ENCODE measurements at places on chromosomes 1 and 21.

DNA sequence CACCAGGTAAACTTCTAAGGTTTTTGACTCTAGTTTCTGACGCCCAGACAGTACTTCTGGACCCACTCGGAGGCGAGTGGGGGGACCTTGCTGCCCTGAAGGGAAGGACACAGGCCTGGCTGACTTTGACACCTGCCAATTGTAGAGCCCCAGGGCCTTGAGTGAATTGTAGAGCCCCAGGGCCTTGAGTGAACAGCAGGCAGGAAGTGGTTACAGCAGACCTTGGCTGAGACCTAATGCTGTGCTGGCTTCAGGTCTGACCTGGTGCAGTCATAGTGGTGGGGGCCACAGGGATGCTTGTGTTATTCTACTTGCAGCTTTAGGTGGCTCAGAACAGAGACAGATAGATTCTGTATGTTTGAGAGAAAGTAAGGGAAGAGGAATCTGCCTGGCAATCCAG is 344.3 kb downstream of the DUSP10 start:
- DNase-seq, result no peak

GRCh38 chr1:220321758-220322157 is 49.5 kb upstream of the RAB3GAP2 start:
- no peak for DNase-seq

- no peak for DNase-seq
Observed at GRCh38 chr1:32877211-32878110, 6.7 kb upstream of the FNDC5 start.

- DNase-seq, result no peak
Observed at GRCh38 chr1:68819190-68819829, 322.4 kb upstream of the DEPDC1 start.

- DNase-seq, result peak; percentile 37
Observed at GRCh38 chr1:228463559-228464455, 23.4 kb upstream of the RNF187 start.

DNA sequence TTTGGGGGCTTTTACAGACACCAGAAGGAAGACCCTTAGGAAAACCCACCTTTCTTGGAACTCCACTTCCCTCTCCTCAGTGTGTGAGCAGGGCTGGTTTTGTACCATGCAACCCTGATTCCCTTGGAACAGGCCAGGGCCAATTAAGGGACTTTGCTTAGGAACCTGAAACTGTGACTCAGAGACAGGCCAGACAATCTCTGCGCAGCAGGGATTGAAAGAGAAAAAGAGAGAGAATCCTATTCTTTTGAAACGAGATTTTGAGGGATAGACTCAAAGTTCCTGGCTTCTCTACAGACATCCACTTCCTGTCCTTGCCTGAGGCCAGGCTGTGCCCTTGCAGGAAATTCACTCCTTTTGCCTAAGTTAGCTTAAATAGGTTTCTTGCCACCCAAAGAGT is 23.1 kb upstream of the C1orf198 start:
- no peak for DNase-seq

DNA sequence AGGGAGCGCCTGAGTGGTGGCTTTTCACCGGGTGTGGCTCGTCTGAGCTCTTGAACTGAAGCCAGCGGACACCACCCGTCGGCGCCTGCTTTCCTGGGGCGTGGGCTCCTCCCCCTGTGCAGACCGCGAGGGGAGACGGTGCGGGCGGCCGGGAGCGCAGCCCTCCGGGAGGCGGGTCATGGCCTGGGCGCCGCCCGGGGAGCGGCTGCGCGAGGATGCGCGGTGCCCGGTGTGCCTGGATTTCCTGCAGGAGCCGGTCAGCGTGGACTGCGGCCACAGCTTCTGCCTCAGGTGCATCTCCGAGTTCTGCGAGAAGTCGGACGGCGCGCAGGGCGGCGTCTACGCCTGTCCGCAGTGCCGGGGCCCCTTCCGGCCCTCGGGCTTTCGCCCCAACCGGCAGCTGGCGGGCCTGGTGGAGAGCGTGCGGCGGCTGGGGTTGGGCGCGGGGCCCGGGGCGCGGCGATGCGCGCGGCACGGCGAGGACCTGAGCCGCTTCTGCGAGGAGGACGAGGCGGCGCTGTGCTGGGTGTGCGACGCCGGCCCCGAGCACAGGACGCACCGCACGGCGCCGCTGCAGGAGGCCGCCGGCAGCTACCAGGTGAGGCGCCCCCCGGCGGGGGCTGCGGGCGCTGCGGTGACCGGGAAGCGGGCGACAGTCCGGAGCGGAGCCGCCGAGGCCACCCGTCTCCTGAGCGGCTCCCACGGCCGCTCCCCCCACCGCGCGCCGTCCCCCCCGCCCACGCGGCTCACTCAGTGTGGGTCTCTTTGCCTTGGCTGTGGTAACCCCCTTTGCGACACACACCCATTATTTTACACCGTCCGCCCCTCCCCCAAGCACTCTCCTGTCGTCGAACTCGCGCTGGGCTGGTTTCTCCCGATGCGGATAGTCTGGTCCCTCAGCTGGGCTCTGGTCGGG is at the start of gene TRIM58:
TRIM58 (plus strand) TSS at position 119 of the 916 bp plus-strand sequence; CDS start at position 179, 60 bp downstream.
- DNase-seq, result peak; percentile 6

- DNase-seq, result no peak
Observed at GRCh38 chr1:226972931-226973330, 32.8 kb downstream of the COQ8A start.

GRCh38 chr1:8572106-8572505 is 245.3 kb downstream of the RERE start:
- no peak for DNase-seq

- no peak for DNase-seq
Observed at GRCh38 chr21:42433946-42434551, 30.3 kb downstream of the UBASH3A start.

- DNase-seq, result no peak
Observed at GRCh38 chr1:118692143-118692542, 296.0 kb downstream of the TBX15 start.

- no peak for DNase-seq
Observed at GRCh38 chr21:35791541-35792325, 268.6 kb downstream of the SETD4 start.

GRCh38 chr21:20163167-20163566 is 835.0 kb upstream of the NCAM2 start:
- no peak for DNase-seq

GRCh38 chr1:110672001-110672752 is 2.6 kb downstream of the KCNA3 start:
- peak; percentile 63 for DNase-seq

DNA sequence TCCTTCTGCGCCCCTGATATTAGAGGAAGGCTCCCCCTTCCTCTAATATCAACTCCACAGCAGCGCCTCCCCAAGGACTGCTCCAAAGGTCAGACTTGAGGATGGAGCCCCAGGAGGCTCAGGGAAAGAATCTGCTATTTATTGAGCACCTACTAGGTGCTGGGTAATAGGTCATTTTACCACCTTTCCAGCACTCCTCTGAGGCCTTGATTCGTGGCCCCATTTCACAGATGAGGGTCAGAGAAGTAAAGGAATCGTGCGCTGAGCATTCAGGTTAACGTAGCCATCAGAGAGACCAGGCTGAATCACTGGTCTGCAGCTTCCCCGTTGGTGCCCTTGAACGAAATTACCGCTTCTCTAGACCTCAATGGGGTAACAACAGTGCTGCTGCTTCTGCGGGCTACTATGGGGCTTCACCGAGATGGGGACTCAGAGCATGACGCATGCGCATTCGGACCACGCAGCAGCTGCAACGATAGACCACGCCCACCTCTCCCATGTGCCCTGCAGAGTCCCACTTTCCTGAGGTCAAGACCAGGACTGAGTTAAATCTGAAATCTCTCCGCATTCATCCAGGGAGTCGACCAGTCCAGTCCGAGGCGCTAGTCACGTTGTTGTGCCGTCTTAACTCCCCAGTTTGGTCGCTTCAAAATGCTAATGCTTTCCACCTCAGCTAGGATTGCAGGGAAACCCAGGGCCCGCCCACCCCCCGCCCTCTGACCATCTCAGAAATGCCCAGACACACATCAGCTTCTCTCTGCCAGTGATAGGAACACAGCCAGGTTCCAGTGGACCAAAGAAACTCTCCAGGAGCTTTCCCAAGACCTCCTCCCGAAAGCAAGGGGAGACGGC is 12.9 kb downstream of the CAMK2N1 start:
- no peak for DNase-seq

GRCh38 chr1:1407636-1408318 is 684 bp upstream of the MRPL20 start:
- DNase-seq, result no peak

DNA sequence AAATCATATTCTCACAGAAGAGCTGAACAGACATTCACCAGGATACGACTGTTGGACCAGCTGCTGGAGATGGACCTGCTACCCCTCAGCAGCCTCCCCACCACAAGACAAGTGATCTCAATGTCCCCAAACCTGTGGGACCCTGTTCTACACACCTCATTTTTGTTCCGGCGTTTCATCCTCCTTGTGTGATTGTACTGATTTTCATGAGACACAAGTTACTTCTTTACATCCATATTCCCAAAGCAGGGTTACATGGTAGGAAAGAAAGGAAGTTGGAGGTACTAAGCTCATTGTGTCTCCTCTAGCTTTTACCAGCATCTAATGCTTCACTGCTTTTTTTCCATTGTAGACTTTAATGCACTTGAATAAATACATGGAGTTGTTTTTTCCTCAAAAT is 8.7 kb downstream of the ADAMTS1 start:
- DNase-seq, result no peak

GRCh38 chr1:53401813-53402745 is 57.1 kb upstream of the DMRTB1 start:
- DNase-seq, result no peak

- no peak for DNase-seq
Observed at GRCh38 chr1:247496581-247497285, 38.8 kb upstream of the OR2B11 start.

- no peak for DNase-seq
Observed at GRCh38 chr1:100734676-100735075, 15.1 kb downstream of the VCAM1 start.

- DNase-seq, result no peak
Observed at GRCh38 chr1:4055294-4055967, 155.4 kb upstream of the C1orf174 start.

DNA sequence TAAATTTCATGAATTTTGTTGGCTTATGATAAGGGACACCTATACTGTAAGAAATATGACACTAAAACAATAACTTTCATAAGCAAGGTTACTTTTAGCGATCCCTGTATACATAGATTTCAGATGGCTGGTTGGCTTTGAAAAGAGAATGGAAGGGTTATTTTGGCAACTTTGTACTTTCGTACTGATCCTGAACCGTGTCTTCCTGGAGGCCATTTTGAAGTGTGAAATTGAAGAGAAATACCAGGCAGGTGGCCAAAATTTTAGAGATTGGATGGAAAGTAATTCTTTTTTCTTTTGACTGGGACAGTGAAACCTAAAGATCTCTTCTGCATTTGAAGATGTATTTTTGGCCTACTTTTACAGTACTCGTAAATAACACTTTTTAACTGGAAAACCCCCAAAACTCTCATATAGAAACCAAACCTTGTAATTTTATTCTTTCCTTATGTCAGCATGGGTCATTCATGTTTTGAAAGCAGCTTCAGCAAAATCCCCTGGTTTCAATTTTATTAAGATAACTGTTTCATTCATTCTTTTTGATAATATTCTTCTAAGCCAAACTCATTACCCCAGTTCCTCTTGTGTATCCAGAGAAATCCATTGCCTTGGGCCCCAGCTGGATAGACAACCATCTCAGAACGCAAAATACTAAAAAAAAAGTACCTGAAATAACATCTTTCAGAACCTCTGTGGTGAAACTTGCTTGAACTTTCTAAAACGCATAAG is 38.4 kb upstream of the ZNF281 start:
- DNase-seq, result no peak

DNA sequence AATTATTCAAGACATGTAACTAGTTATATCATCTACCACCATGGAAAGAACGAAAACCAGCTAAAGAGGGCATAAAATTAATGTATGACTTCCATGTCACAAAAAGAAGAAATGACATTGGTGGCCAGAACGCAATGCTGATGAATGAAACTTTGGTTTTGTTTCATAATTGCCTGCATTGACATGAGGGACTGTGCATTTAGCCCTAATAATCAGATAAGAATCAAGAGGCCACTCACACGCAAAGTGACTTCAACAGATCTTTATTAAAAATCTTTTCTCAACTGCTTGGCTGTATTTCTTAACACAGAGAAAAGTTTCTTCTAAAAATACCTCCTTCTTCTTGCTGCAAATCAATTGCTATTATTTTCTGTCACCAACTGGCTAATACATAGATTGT is 184.7 kb upstream of the RUNX1 start:
- no peak for DNase-seq

GRCh38 chr1:19391596-19391981 is 79.5 kb downstream of the SLC66A1 start:
- no peak for DNase-seq

DNA sequence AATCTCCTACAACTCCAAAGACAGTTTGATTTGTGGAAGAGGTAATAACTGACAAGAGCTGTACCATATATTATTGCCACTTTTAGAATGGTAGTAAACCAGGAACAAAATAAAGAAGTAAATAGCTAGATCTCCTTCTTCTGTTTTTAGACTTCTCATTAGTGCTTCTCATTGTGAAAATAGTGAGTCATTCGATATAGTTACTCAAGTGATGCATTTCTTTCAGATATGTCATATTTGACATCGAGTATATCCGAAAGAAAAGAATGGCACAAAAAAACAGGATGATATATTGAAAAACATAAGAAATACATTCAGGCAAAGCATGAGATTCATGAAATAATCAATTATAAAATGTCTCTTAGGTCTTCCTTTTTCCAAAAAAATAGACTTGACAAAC is 1346.1 kb downstream of the BRINP3 start:
- DNase-seq, result no peak

DNA sequence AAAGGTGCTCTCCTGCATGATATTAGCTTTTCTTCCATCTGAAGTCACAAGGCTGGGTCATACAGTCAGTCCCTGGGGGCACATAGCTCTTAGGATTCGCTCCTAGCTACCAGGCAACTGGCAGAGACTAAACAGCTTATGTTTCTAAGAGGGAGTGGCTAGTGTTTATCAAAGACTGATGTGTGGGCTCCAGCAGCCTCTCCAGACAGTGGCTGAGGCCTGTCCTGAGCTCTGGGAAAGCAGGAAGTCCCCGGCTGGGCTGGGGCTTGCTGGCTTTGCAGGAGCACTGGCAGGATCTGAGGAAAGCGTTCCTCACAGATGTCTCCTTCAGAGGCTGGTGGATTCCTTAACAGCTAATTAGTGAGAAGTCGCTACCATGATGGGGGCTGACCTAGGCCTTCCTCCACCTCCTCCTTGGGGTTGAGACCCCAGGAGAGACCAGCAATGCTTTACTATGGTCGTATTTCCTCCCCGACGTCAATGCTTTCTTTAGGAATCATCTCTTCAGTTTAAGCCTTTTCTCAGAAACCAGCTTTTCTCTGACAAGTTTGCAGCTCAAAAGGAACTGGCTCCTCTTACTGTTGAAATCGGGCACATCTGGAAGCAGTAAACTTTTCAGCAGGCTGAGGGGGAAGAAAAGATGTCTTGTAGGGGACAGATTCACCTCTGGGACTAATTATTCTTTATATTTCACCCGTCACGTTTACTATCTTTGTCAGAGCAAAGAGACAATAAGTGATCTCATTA is 33.5 kb upstream of the HHAT start:
- no peak for DNase-seq

GRCh38 chr1:26894263-26894662 is 4.2 kb upstream of the GPN2 start:
- DNase-seq, result no peak

Data from activated gamma-delta T cell treated with Interleukin-2 at 50 U/mL for 16 hours (primary cell).